ENCODE measurements at places on chromosomes 7 and 10.

GRCh38 chr10:119408072-119408471, 134.4 kb downstream of the RGS10 start:
- no peak for DNase-seq

DNA sequence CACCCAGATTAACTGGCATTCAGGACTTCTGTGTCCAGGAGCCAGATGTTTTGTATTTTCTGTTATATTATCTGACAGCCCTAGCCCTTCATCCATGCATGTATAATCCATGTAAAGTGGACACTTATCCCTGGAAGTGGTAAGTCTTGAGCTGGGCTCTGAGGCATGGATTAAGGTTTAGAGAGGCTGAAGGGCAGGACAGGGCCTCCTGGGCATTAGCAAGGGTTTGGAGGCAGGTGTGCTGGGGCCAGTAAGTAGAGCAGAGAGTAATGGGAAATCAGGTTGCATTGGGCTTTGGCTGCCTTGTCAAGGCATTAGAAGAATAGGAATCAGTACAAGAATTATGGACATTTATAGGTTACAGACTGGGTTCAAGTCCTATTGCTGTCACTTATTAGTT, 138.0 kb downstream of the DYNC1I1 start:
- no peak for DNase-seq

- DNase-seq, result no peak
These were observed 852 bp downstream of the FOXI2 start for GRCh38 chr10:127737563-127738511.

DNA sequence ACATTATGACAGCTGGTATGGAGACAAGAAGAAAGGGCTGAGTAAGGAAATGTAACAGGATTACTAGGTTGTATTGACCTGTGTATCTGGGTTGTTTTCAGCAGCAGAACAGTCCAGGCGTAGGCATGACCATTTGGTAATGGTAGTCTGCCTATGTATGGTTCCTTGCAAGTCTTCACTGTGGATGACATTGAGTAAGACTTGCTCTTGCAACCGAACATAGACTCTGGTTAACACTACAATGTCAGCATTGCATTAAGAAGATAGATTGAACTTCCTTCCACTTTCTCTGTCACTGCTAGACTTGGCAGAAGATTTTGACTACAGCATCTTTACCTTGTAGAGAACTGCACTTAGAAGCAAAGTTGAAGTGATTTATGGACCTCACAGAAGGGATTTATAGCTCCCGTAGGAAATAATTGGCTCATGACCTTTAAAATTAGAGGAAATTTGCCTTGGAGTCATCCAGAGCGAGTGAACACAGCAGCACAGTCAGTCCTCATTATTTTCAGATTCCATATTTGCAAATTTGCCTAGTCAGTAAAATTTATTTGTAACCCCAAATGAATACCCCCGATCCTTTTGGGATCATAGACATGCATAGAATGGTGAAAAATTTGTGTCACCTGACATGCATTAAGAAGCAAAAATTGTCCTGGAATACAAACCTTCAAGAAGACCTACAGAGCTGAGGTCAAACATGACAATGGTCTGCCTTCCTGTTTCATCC, 79.6 kb upstream of the STRIP2 start:
- DNase-seq, result peak; percentile 29

DNA sequence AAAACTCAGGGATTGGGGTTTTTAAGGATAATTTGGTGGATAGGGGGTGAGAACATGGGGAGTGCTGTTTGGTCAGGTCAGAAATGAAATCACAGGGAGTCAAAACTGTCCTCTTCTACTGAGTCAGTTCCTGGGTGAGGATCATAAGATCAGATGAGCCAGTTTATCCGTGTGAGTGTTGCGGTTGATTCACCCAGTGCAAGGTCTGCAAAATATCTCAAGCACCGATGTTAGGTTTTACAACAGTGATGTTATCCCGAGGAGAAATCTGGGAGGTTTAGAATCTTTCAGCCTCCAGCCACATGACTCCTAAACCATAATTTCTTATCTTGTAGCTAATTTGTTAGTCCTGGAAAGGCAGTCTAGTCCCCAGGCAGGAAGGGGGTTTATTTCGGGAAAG, 31.7 kb upstream of the AGR2 start:
- no peak for DNase-seq

DNA sequence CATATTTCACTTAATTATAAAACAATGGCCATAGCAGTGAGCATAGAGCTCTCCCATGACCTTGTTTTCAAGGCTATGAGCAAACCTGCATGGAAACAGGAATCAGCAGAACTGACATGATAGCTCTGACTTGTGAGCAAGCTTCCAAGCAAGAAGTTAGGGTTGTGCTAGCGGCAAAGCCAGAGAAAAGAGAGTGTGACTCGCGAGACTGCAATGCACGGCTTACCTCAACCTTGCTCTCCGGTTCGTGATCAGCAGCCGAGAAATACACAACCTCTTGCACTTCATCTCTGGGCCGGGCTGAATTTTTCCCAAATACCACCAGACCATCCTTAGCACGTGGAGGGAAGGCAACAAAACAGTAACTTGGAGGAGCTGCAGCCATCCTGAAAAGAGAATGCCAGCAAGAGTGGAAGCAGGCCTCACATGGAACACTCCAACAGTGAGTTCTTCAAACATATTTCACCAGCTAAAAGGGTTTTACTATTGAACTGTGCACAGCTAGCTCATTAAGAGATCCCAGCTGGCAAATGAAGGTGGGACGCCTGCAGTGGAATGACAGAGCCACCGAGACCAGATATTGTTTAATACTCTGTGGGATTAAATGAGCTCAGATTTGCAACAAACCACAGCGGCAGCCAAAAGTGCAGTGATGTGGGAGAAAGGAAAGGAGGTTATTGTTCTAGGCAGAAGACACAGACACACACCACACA, 20.8 kb downstream of the SCRN1 start:
- DNase-seq, result no peak

- no peak for DNase-seq
These were observed 665 bp upstream of the SRRT start for GRCh38 chr7:100874300-100874576.

GRCh38 chr10:77492368-77492994, 145.1 kb downstream of the KCNMA1 start:
- DNase-seq, result peak; percentile 29

GRCh38 chr10:11111490-11111889, 93.8 kb downstream of the CELF2 start:
- DNase-seq, result no peak

- no peak for DNase-seq
These were observed 83.3 kb upstream of the DNAJC1 start for GRCh38 chr10:22086730-22087401.

GRCh38 chr10:52357971-52358370, 43.9 kb downstream of the DKK1 start:
- no peak for DNase-seq

DNA sequence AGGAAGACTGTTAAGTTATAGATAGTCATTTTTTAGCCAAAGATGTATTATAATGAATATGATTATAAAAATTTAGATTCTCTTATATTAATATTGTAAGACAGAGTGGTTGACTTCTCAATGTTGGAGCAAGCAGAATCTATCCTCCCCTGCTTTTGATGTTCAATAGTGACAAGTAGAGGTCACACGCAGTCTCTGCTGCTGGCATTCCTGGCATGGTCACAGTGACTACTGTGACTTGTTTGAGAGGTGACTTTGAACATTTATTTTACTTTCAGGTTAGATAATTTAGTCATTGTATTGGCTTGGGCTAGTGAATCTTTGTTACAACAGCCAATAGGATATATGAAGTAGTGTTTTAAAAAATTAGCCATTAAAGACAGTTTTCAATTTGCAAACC, 13.7 kb upstream of the CD36 start:
- DNase-seq, result no peak

DNA sequence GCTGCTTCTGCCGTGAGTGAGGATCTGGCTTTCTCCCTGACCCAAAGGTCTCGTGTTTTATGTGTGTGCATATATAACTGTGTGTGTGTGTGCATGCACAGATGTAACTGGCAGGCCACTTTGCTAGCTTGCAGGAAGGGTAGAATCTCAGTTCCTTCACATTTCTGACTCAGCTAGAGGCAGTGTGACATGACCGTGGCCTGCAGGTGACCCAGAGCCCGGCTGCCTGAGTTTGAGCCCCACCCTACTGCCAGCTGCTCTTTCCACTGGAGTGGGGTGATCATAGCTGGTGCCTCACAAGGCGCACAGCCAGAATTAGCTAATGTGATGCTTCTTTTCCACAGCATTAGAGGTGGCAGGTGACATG, 9.3 kb upstream of the MYL7 start:
- DNase-seq, result no peak

DNA sequence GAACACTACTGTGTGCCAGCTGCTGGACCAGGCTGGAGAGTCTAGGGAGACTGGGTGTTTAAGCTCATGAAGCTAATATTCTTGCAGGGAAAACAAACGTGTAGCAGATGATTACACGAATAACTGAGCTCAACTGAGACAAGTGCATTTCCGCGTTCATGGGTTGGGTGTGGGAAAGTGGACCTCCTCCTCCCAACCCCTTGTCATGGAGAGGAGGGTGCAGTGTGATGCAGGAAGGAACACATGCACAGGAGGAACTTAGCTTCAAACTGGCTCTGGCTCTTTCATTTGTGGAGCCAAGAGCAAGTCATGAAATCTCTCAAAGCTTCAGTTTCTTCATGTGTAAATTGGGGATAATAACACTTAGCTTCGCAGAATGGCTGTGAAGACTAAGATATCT, 204.3 kb downstream of the ARHGAP12 start:
- DNase-seq, result no peak

DNA sequence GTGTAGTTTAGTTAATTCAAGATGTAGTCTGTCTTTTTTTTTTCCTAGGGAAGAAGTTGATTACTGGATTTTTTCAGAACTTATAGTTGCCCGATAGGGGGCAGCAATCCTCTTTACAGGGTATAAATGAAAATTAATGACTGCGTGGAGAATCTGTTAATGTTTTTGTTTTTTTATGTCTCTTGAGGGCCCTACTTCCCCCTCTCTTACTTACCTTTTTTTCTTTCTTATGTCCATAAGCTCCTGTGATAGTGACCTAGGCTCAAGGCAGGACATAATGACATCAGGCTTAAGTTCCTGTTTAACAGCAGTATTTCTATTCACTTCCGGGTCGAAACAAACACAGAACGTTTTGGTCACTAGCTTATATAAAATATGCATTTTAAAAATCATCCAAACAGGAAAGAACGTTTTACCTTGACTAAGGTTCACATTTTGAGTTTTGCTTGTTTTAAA, 18.8 kb downstream of the CDC123 start:
- peak; percentile 72 for DNase-seq

DNA sequence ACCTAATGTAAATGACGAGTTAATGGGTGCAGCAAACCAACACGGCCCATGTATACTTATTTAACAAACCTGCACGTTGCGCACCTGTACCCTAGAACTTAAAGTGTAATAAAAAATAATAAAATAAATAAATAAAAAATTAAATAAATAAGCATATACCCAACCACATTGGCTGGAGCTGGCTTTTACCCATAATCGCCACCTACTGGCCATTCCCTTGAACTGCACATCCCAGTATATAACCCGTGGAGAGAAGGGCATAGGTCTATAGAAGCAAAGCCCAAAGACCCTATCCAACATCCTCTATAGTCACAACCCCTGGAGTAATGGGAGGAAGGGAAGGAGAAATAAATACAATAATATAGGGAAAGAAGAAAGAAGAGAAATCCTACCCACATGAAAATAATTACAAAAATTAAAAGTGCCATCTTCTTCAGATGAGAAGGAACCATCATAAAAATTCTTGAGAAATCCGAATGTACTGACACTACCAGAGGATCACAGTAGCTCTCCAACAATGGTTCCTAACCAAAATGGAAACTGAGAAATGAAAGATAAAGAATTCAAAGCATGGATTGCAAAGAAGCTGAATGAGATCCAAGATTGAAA, 65.6 kb downstream of the TWIST1 start:
- peak; percentile 17 for DNase-seq

GRCh38 chr7:2358968-2359527, 4.4 kb downstream of the EIF3B start:
- no peak for DNase-seq

GRCh38 chr10:104197364-104197763, 34.8 kb downstream of the CFAP43 start:
- DNase-seq, result no peak

- no peak for DNase-seq
These were observed 7.0 kb upstream of the TMEM243 start for GRCh38 chr7:87226495-87226894.

- DNase-seq, result peak; percentile 19
These were observed 111.3 kb downstream of the HECTD2 start for GRCh38 chr10:91521439-91521838.

DNA sequence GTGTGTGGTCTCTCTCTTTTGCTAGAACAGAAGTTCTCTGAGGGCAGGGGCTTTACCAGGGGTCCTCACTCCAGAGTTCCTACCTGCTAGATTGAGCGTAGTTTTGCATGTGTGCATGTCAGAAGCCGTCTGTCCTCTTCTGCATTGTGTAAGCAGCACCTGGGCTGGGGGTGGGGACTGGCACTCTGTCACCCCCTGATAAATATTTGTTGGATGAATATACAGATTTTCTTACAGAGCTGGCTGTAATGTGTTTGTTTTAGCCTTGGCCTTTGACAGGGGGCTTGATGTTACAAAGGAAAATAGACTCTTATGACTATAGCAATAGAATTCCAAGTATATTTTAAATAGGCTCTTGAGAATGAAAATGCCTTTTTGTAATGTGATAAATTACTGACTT, 46.6 kb downstream of the WDR37 start:
- no peak for DNase-seq

DNA sequence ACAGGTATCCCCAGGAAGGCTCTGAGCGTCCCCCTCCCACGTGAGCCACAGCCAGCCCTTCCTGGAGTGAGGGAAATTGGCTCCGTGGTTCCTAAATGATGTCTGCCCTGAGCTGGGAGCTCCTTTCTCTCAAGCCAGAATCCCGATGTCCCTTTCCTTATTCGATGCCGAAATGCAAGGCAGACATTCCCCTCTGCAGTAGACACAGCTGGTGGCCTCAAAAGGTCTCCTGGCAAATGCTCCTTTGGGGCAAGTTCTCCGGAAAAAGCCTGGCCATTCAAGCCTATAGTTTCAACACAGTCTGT, 98.9 kb downstream of the HIP1 start:
- no peak for DNase-seq

- DNase-seq, result no peak
These were observed 143.1 kb downstream of the ETV1 start for GRCh38 chr7:13846386-13846785.

DNA sequence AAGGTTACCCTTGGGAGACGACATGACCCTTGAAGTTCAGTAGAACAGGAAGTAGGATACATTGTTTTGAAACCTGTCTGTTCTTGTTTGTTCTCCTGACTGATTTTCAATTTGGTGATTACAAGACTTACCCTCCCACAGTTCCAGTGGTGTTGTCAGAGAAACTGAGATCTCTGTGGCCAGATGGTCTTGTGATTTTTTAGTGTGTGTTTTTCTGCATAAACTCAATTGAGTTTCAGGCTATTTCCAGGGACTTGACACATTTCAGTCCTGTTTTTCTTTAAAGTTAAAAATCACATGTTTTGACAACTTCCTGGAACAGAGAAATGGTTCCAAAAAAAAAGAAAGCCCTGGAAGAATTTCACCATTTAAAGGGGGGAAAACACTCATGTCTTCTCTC, 22.3 kb downstream of the PIK3CG start:
- DNase-seq, result no peak

Measured in inflammatory macrophage treated with lipopolysaccharide for 1 hour (primary cell).